ENCODE measurements at places on chromosomes 7 and 10. TPM values are rescaled to one million over a fixed set of nuclear protein-coding genes. Genes with fewer than 3 reads are reported as not detected.

Gene NRCAM
- 6.3 TPM for total RNA-seq

DNA sequence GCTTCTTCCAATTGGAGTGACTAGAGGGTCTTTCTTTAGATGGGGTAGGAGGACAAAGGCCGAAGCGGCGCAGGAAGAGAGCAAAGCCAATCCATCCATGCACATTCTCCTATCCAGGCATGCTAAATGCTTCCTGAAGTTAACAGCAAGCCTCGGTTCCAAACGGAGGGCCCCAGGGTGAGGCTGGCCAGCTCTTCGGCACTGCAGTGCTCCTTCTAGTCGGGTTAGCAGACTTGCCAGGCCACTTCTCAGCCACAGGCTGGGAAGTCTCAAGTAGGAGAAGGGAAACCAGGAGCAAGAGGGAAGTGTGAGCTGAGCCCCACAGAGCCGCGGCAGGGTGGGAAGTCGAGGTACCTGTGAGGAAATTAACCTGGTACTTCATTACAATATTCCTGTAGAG, 253.8 kb upstream of the INHBA start:
- DNase-seq: no peak

GRCh38 chr7:32890793-32891042, 842 bp downstream of the KBTBD2 start:
- no peak for DNase-seq

GRCh38 chr7:117171106-117171505, 151.8 kb downstream of the WNT2 start:
- DNase-seq: no peak

Gene SPACDR
- total RNA-seq: not detected

Gene CPA2
- not detected for total RNA-seq

DNA sequence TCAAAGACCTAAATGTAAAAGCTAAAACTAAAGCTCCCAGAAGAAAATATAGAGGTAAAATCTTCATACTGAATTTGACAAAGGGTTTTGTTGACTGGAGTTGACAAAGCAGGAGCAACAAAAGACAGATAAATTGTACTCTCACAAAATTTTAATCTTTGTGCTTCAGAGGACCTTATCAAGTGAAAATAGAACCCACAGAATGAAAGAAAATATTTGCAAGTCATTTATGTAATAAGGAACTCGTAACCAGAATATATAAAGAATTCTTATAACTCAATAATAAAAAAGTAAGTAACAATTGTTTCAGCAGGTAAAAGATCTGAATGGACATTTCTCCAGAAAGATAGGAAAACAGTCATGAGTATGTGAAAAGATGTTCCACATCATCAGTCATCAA, 62.0 kb upstream of the SRRM3 start:
- no peak for DNase-seq

All from esophagus squamous epithelium (tissue), 5 donors.